ENCODE measurements at places on chromosomes 6 and 20.

- DNase-seq = peak; percentile 4
Observed at GRCh38 chr6:63764318-63764916, 128.8 kb downstream of the PHF3 start.

- DNase-seq = no peak
Observed at GRCh38 chr6:113875470-113875869, 18.3 kb downstream of the MARCKS start.

GRCh38 chr20:44997171-44997570 lies 30.9 kb downstream of the STK4 start:
- DNase-seq = no peak

GRCh38 chr6:87990871-87991270 lies 56.8 kb upstream of the SPACA1 start:
- DNase-seq = no peak

DNA sequence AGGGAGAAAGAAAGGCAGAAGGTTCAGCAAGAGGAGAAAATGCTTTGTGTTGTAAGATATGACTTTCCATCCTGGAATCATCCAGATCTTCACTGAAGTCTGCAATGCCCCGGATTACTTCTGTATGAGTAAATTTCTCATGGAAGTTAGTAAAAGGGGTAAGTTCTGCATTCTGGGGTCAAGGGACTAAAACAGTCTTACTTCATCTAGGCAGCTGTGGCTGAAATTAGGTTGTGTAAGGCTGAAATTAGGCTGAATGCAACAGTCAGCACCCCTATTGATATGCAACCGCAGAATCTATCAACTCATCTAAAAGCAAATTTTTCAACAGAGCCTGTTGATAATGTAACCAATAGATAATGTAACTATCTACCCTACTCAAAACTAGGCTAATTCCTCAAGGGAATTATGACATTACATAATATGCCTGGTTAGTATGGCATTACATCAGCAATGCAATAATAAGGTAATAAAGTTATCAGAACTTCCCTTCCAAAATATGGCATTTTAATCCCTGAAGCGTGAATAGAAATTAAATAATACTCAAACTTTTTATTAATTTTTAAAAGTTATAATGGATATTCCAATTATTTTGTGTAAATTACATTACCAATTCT lies 671.7 kb upstream of the CITED2 start:
- DNase-seq = no peak

DNA sequence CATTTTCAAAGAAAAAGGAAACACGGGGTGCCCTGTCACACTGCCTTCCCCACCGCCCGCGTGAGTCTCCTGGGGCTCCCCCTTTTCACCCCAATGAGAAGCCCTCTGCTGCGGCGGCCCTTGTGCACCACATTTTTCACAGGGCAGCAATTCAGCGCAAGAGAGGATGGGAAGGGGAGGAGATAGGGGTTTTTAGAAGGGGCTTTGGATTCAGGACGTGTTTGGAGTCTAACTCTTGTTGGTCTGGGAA lies 726 bp upstream of the ARFGEF3 start:
- DNase-seq = no peak

DNA sequence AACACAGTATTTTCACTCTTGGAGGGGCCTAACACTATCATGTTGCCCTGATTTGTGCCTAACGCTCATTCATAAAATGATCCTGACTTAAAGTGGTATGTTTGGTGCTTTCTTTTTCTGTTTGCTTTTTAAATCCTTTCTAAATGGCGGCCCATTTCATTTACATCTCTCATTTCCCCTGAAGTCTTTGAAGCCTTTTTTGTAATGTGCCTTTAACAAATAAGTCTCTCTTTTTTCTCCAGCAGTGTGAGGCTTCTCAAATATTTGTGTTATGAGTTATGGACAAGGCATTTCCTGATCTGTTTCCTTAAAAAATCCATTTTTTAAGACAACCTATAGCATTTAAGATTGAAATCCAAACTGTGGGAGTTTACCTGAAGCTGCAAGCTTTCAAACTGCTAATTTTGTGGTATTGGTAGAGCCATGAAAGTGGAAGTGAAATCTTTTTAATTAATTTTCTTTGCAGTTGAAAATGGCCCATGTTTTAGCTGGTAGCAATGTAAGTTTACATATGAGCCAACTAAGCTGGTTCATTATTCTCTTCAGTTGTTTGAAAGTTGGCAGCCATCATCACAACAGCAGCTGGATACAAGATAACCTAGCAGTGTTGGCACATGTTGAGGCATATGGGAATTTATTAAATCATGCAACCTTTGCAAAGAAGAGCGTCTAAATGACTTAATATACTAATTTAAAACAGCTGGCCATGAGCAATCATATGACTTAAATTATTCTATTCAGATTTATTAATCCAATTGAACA lies 469.7 kb downstream of the CDKAL1 start:
- DNase-seq = no peak

DNA sequence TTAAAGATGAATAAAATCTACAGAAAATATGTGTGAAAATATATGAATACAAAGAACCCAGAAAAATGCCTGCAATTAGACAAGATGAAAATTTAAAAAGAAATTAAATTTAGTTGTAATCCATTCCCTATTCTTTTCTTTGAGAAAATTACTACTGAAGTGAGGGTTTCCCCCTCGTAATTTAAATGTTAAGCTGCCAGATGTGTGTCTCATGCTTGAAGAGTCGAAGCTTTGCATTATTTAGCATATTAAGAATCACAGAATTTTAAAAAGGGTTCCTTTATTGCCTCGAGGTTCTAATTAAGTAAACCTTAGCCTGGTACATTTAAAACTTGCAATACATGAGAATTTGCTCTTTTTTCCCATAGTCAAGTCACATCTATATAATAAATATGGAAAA lies 630.1 kb downstream of the TFAP2A start:
- no peak for DNase-seq

GRCh38 chr6:166341977-166342348 lies 382 bp downstream of the SFT2D1 start:
- no peak for DNase-seq

- no peak for DNase-seq
Observed at GRCh38 chr6:145688493-145688905, 46.8 kb downstream of the EPM2A start.

- peak; percentile 76 for DNase-seq
Observed at GRCh38 chr6:45880676-45881075, 135.0 kb downstream of the CLIC5 start.

DNA sequence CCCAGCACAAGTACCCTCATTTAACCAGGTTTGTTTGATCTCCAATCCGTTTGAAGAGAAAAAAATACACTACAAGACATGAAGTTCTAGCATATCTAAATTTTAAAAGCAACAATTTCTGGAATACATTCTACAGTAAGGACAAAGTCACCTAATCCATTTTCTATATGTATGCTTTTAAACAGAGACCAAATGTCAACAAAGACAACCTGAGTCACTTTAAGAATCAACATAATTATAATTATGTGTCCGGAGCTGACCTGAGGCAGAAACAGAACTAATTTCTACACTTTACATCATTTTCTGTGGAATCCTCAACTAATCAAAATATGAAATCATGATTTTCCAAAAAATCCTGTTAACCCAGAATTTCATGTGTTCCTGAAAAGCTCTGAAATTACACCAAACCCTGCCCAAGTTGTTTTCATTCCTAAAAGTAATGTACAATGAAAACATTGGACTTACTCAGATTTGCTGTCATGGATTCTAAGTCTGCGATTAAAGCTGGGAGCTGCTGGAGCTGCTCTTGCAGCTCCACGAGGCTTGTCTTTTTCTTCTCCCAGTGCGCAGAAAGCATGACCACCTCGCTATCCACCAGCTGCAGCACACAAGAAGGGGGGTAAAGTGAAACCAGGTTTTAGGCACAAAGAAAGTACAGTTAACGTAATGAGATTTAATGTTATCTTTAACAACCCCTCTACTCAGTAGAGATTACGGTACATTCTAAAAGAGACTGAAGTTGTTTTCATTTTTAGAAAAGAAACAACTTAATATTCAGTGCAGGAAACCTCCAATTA lies 35.8 kb downstream of the DTNBP1 start:
- DNase-seq = no peak

- no peak for DNase-seq
Observed at GRCh38 chr6:14676977-14677781, 559.6 kb downstream of the CD83 start.

DNA sequence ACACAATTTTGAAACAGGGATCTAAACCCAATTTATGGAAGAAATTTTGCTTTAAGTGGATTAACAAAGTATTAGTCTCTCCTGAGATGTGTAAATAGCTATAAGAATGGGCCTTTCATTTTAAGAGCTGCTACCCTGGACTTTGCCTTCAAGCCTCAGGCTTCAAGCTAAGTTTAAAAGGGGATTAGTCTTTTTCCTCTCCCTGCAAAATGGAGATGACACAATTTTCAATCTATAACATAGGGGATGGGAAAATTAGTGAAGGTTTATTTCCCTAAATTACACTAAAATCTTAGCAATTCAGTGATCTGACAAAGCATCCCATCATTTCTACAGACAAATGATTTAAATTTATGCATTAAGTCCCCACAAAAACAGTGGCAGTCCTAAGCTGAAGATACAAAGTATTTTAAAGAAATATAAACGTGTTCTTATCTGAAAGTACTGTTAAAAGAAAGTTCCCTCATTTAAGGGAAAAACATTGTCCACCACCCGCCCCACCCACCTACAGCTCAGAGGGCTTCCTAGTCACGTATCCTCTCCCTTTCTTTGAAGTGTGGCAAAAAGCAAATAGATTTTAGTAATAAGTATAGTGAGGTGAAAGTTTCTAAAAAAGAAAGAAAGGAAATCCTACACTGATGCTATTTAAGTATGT lies 14.5 kb downstream of the ARHGAP18 start:
- no peak for DNase-seq

DNA sequence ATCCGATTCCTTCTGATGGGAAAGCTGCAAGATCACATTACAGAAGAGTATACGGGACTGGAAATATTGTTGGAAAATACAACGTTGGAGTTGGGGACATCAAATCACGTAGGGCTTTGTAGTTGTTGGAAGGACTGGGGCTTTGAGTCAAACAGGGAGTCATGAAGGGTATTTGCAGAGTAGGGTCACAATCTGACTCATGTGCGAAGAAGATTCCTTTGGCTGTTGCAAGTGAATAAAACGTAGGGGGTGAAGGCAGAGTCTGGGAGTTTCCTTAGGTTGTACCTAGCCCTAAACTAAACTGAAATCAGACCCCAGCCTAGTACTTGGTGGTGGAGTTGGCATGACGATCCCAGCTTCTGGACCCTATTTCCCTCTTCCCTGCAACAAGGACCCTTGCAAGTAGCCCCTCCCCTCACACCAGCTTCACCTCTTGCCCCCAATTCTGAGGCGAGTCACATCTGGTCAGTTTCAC lies 32.3 kb downstream of the SNX5 start:
- no peak for DNase-seq

DNA sequence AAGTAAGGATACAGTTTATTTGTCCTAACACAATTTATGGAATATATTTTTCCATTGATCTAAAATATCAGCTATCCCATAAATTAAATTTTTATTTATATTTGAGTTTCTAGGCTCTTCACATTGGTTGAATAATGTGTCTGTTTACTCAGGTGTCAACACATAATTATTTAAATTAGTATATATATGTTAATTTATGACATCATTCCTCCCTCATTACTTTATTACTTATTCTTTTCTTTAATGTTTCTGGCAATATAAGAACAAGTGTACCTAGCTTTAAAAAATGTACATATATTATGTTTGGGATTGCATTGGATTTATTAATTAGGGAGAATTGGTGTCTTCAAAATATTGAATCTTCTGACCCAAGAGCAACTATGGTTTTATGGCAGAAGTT lies 31.2 kb upstream of the TCF21 start:
- DNase-seq = no peak

DNA sequence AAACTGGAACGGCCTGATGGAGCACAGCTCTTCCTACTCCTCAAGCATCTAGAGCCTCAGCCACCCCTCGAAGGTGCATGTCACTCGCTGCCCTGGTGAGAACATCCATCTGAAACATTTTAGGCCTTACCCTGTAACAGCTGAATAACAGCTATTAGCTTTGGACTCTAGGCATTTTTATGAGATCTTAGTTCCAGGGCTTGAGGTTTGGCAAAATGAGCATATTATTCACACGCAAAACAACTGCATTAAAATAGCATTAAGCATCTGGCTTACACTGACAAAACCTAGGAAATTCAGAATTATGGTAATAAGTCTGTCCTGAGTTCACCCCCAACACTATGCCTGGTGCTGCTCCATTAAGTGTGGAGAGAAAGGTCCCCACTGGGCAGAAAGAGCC lies 56.1 kb downstream of the ADAT2 start:
- DNase-seq = no peak

- DNase-seq = no peak
Observed at GRCh38 chr6:137222381-137222780, 3.2 kb upstream of the IFNGR1 start.

DNA sequence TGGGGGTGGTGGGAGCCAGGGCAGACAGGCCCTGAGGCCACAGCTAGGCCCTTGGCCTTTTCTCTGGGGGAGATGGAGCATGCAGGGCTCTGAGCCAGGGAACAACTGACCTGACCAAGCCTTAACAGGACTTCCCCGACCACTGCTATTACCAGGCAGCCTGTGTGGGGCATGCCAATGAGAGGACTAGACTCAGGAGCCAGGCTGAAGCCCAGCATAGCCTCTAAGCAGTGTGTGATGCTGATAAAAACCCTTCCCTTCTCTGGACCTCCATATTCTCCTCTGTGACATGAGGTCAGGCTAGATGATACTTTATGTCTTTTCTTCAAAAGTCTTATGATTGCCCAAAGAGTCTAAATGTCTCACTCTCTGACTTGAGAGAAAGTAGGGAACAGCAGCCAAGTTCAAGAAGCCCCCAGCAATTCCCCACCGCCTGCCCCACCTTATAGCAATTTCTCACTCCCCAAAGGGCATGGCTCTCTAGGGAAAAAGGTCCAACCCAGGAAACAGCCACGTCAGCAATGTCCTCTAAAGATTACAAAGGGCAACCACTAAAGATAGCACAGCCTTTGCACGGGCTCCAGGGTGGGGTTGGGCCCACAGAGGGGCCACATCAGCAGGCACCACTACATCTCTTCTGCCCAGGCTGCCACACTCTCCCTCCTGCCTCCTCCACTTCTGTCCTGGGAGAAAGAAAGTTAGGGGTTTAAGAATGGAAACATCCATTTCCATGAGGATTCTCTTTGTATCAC lies 71.3 kb downstream of the TRERF1 start:
- DNase-seq = no peak
